NCI-H1694 treated with DMSO at 0.1 percent for 48 hours (cell line): ENCODE measurements at places on chromosomes 6 and 20.

DNA sequence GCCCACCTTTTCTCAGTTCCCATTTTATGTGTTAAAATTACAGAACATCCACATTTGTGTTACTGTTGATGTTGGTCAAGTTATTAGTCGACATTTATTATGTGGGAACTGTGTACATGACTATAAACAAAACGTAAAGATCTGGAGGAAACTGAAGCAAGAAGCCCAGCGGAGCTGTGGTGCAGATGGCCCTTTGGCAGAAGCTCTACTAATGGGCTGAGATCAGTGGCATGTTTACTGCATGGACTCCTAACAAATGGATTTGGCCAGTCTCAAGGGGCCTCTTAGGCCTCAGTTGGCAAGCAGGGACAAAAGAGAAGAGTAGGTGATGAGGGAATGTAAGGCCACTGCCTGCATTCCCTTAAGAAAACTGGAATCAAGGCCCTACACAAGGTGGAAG lies 282.1 kb upstream of the TCF21 start:
- DNase-seq = no peak

DNA sequence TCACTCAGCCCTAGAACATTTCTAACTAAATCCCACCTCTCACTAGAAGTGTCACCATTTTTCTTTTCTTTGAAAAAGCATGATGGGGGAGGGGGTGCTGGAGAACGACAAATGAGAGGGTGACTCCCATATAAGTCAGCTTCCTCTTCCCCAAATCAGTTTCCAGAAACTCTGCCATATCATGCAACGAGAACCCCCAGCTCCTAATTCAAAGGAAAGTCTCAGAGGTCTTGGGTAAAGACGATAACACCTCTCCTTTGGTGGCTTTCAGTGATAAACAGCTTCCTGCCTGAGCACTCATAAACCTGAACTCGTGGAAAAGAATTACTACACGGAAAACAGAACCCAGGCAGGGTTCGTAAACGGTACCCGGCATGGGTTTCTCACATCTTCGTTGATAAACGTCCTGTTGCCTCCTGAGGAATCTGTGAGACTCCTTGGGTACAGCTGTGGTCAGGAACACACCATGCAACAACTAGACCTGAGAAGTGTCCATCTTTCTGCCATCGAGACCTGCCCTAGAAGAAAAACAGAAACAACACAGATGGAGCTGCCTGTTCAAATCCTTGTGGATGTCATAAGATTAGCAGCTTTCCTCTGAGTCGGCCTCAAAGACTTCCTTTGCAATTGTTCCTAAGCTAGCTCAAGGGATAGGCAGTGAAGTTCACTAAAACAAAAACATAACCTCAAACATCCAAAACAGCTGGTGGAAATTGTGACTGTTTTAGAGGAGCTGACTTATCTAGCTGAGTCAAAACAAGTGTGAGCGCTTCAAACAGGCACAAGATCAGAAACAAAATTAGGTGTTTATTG lies 185.8 kb upstream of the PRDM1 start:
- no peak for DNase-seq

GRCh38 chr20:56223352-56223751 lies 25.2 kb upstream of the MC3R start:
- no peak for DNase-seq

DNA sequence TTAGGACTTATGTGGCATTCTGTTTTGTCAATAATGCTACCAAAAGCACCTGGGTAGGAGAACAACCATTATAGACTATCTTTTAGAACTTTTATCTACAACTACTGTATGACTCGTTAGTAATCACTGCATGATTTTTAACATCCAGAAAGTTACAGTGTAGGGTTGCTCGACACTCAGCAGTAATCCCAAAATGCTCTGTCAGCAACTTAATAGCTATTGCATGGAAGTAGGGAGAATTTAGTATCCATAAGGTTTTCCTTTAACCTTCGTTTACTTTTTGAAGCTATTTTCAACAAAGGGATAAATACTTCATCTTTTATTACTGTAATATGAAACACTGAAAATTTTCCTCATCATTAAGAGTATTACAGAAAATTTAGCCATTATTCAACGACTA lies 309.5 kb downstream of the RNGTT start:
- DNase-seq = no peak

DNA sequence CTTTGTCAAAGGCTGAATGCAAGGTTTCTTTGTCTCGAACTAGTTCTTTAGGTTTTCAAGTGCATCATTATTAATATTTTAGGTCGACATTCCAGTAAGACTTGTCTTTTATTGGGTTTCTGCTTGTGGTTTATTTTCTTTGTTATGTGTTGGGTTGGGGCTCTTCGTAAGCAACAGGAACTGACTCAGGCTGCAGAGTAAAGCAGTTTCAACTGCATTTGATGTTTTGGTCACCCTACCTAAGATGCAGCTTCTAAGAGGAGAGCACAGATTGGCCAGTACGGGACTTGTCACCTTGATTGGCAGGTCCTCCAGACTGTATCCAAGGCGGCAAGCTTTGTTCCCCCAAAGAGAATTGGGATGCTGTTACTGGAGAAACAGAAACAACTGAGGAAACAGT lies 149.5 kb upstream of the SULF2 start:
- no peak for DNase-seq

- no peak for DNase-seq
These were observed 97.8 kb upstream of the HDAC2 start for GRCh38 chr6:114068771-114069170.

DNA sequence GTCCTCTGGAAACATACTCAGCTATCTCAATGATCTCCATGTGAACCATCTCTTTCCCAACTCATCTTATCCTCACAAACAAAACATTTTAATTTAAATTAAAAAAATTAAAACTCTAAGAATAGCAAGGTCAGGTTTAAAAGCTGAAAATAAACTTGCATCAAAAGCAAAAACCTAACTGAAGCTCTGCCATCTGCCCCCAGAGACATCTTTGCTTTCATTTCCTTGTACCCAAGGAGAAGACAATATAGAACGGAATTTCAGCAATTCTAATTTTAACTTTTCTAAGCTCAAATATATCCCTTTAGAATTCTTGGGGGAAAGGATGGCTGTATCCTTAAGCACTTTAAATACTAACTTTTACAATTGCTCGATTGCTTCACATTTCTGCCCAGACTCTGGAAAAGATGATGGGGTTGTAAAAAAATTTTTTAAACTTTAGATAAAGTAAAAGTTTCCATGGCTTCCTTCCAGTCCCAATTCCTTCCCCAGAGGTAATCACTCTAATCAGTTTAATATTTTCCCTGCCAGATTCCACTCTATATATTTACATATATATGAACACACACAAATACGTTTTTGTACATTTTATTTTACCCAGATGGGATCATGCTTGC lies 69.2 kb upstream of the SMIM29 start:
- DNase-seq = no peak

DNA sequence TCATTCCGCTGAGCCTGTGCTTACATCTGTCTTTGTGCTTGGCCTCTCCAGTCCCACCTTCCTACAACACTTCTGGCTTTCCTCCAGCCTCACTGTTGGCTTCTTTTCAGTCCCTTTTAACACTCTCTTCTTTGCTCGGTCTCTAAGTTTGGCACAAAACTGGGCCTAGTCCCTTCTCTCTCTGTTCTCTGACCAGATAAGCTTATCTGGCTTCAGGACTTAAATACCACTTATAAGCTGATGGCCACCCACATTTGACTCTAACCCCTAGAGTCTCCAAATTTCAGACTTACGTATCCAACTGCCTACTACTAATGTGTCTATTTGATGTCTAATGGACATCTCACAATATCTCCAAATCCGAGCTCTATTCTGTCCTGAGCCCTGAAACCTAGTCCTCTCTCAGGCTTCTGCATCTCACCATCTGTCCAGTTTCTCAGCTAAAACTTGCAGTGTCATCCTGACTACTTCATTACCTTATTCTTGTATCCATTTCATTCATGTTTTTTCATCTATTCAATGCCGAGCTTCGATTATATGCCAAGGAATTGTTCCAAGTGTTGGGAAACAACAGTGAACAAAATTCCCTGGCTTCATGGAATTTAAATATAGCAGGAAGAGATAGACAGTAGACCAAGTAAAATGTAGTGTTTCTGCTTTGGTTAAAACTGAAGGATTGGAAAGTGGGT lies 40.1 kb downstream of the TBPL1 start:
- no peak for DNase-seq

GRCh38 chr6:129448965-129449364 lies 261.0 kb downstream of the ARHGAP18 start:
- DNase-seq = no peak
